Activated CD8-positive, alpha-beta memory T cell treated with anti-CD3 and anti-CD28 coated beads, Interleukin-2, amount 10 ng/mL, durations not matched to agents 7 days and 5 days (primary cell): ENCODE measurements at places on chromosomes 13 and 19. TPM values are rescaled to one million over a fixed set of nuclear protein-coding genes. Genes with fewer than 3 reads are reported as not detected.

- no peak for DNase-seq
Measured at GRCh38 chr19:34155686-34156085, 16.6 kb upstream of the LSM14A start.

DNA sequence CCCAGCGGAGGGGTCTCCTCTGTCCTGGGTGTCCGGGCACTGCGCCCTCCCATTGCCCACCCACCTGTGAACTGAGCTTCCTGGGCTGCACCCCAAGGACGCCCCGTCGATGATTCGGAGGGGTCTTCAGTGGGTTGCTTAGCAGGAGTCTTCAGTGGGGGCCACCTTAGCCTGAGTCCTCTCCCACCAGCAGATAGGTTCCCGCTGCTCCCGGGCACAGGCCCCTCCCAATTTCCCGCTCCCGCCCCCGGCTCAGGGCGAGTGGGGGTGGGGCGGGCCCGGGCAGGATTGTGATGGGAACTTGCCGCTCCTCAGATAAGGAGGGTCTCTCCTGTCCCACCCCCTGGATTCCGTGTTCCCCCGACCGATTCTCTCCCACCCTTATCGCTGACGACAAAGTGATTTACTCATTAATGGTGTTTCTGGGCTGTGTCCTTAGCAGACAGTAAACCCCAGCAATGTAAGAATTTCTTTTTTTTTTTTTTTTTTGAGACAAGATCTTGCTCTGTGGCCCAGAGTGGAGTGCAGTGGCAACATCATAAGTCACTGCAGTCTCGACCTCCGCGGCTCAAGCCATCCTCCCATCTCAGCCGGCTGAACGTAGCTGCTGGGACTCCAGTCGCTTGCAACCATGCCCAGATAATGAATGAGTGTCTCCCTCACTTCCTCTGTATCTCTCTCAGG, 655 bp upstream of the S1PR5 start:
- no peak for DNase-seq

The URAD gene
- not detected for total RNA-seq

The PEX11G gene
- total RNA-seq: 0.58 TPM

The FCHO1 gene
- total RNA-seq: 70.6 TPM

GRCh38 chr19:56969759-56970178, 129.2 kb upstream of the PEG3 start:
- no peak for DNase-seq

DNA sequence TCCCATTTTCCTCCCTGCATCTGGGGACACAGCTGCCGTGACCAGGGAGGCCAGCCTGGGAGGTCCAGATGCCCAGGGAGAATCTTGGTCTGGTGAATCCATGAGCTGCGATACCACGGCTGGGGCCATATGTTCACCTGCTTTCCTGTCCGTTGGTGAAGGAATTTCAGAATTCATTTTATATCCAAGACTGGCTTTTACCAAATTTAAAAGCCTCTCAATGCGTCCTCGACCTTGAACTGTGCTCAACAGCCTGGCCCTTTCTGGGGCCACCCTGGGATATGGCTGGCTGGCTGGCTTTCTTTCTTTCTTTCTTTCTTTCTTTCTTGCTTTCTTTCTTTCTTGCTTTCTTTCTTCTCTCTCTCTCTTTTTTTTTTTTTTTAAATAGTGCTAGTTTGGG, 22.2 kb upstream of the GDF15 start:
- no peak for DNase-seq

DNA sequence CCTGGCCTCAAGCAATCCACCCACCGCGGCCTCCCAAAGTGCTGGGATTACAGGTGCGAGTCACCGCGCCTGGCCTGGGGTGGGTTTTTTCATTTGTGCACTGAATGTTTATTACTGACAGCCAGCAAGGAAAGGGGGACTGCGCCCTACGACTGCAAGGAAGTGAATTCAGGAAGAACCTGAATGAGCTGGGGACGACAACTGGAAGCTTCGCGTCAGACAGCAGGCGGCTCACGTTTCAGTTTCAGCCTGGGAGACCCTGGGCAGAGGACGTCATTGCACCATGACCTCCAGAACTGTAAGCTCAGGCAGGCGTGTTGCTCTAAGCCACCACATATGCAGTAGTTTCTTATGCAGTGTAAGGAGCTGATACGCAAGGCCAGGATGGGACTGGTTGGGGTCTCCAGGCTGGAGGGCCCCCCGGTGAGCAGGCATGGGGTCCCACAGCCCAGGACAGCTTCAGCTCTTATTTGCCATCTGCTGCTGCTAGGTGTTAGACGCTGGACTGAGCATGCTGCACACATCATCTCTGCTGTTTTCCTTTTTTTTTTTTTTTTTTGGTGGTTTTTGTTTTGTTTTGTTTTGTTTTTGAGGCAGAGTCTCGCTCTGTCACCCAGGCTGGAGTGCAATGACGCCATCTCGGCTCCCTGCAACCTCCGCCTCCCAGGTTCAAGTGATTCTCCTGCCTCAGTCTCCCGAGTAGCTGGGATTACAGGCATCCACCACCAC, 66.6 kb downstream of the GADD45B start:
- DNase-seq: no peak

GRCh38 chr19:39372047-39372802, 18.7 kb downstream of the PAF1 start:
- DNase-seq: no peak

GRCh38 chr13:23986619-23987018, 89.3 kb upstream of the C1QTNF9B start:
- no peak for DNase-seq

- no peak for DNase-seq
Measured at GRCh38 chr13:36820222-36820621, 1.2 kb downstream of the RFXAP start.

- no peak for DNase-seq
Measured at GRCh38 chr13:67554286-67554685, 324.1 kb upstream of the PCDH9 start.

GRCh38 chr19:13604902-13605586, 98.8 kb upstream of the CACNA1A start:
- no peak for DNase-seq

GRCh38 chr19:31894451-31894850, 451.0 kb upstream of the ZNF507 start:
- DNase-seq: no peak

- DNase-seq: no peak
Measured at GRCh38 chr13:50585674-50586413, 257.6 kb downstream of the DLEU7 start.

GRCh38 chr13:107960301-107960700, 255.0 kb downstream of the LIG4 start:
- no peak for DNase-seq

DNA sequence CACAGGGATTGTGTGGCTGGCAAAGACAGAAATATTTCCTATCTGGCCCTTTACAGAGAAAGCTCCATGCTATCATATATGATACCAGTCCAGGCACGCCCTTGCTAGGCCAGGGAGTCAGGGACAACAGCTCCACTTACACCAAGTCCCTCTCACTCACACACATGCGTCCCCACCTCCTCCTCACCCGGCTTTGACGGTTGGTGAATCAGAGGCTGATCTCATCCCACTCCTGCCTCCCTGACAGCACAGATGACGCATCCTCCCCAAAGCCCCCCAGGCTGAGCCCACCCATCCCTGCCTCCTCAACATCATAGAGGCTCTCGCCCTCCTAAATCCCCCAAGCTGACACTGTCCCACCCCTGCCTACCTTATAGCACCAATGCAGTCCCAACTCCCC, 62.7 kb downstream of the F2RL3 start:
- peak; percentile 28 for DNase-seq

DNA sequence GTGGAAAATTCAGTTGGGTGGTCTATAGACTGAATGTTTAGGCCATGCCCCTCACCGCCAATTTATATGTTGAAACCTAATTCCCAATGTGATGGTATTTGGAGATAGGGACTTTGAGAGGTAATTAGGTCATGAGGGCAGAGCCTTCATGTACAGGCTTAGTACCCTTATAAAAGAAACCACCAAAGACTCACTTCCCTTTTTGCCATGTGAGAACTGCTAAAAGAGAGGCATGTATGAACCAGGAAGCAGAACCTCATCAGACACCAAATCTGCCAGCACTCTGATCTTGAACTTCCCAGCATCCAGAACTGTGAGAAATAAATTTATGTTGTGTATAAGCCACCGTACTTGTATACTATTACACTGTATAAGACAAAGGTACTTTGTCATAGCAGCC, 40.6 kb downstream of the UQCRFS1 start:
- no peak for DNase-seq

DNA sequence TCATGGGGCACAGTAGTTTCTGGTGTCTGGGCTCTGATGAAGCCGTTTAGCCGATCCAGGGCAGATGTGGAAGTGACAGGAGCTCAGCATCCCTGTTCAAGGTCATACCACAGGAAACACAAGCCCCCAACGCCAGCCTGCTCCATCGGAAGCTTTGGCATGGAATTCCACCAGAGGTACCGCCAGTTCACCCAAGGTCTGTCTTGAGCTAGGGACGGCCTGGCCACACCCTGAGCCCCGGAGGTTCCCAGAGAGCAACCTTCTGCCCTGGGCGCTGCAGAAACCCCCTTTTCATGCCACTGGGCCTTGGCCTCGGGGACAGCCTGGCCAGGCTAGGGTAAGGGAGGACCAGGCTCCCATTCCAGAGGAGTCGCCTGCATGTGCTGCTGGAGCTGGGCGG, 39.4 kb upstream of the TPM4 start:
- no peak for DNase-seq

- no peak for DNase-seq
Measured at GRCh38 chr19:10184636-10185035, 10.1 kb downstream of the DNMT1 start.

The IGFL1 gene
- not detected for total RNA-seq

The IGLON5 gene
- total RNA-seq: 0.23 TPM

- DNase-seq: no peak
Measured at GRCh38 chr19:21883516-21883915, 47.5 kb upstream of the ZNF43 start.

DNA sequence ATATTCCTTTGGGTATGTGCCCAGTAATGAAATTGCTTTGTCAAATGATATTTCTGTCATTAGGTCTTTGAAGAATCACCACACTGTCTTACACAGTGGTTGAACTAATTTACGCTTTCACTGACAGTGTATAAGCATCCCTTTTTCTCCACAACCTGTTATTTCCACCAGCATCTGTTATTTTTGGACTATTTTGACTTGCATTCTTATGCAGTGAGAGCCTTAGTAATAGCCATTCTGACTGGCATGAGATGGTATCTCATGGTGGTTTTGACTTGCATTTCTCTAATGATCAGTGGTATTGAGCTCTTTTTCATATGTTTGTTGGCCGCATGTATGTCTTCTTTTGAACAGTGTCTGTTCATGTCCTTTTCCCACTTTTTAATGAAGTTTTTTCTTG, 92.0 kb upstream of the SPATA13 start:
- no peak for DNase-seq

- DNase-seq: no peak
Measured at GRCh38 chr13:72259528-72259927, 392.5 kb upstream of the DACH1 start.

- DNase-seq: peak; percentile 65
Measured at GRCh38 chr13:30679483-30680330, 55.6 kb upstream of the ALOX5AP start.

The CACNA1A gene
- 2.1 TPM for total RNA-seq

DNA sequence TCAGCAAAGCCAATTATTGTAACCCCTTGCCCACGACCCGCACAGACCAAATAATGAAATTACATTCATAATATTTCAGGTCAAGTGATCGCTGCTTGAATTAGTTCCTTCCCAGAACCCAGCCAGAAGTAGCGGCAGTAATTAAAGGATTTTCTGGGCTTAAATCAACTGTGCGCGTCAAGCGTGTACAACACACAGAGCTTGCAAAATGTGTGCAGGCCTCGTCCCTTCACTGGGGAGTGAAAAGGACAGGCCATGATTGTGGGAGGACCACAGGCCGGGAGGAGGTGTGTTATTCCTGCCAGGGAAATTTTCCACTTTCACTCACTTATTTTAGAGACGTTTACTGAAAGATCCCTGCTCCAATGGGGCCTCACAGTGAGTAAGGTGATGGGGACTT, 84.9 kb downstream of the CHST8 start:
- DNase-seq: no peak

GRCh38 chr13:26707122-26708006, 53.2 kb downstream of the GPR12 start:
- peak; percentile 65 for DNase-seq

- no peak for DNase-seq
Measured at GRCh38 chr13:53800011-53800410, 771.4 kb downstream of the OLFM4 start.

- DNase-seq: no peak
Measured at GRCh38 chr19:13707915-13708314, 56.4 kb upstream of the MRI1 start.

GRCh38 chr13:44211286-44211685, 162.3 kb upstream of the SERP2 start:
- no peak for DNase-seq

The UNC13A gene
- total RNA-seq: 0.02 TPM

DNA sequence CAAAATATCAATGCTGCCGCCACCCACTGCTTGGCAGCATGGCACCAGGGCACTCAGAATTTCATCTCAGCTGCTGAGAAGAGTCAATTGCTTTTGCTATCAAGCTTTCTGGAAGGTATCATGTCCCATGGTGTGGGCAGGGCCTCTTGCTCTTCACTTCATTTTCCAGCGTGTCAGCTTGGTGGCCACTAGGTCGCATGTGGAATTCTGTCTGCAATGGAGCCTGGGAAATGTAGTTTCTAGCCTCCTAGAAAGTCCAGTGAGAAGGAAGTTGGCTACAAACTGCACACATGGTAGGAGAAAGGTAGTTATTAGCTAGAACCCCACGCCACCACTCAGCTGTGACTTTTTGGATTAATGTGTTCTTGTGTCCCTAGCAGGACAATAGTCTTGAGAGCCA, 105.3 kb downstream of the MYO16 start:
- DNase-seq: no peak

The PTBP1 gene
- total RNA-seq: 481 TPM

DNA sequence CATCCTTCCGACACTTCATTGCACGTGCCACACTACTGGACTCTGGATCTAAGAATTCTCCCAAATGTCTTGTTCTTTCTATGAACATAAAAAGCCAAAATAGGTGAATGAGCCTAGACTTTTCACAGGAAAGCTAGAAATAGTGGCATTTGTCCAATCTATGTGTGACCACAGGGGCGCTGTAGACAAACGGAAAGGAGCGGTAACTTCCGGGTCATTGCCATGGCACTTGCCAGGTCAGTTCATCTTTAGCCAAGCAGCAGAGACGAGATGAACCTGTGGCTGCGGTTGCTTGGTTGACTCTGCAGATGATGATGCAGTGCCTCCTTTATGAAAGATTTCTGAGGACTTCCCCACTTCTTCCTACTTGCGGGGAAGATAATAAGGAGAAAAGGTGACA, 65.6 kb downstream of the ADGRE1 start:
- no peak for DNase-seq

The FAM124A gene
- 0.26 TPM for total RNA-seq

The IRGC gene
- total RNA-seq: not detected
